Central memory CD4-positive, alpha-beta T cell (primary cell): ENCODE measurements at places on chromosomes 2 and 18.
A peak's percentile ranks its signal among the peaks of the same experiment; 100 is the strongest.

DNA sequence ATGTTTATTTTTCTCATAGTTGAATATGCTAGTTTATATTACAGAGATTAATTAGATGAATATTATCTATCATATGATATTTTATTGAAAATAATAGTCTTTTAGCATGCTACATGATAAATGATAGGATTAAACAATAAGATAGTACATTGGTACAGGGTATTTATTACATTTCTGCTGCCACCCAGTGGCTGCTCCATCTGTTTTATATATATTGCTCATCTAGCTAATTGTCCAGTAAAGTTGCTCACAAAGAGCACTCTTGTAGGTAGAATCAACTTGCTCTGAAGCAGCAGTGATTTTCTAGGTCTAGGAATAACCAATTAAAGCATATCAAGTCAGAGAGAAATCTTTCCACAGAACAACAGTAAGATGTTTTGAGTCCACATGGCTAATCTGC lies 183.3 kb downstream of the ASXL3 start:
- DNase-seq, result no peak

DNA sequence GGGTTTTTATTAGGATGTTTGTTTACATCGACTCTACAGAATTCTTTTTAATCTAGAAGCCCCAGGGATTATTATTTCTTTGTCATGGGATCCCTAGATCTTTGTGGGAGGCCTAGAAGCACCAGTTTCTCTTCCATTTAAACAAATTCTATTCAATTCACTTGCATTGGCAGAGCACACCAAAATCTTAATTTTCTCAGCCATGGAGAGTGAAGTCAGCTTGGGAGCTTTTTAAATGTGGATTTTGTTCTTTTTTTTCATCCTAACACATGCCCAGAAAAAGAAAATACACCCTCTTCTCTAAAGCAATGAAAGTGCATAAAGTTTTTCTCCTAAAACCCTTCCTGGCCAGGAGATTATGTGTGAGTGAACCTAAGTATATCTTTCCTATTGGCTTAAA lies 38.5 kb downstream of the CDCA7 start:
- no peak for DNase-seq

- no peak for DNase-seq
Observed at GRCh38 chr2:124395961-124396360, 370.9 kb downstream of the CNTNAP5 start.

GRCh38 chr18:35106013-35106844 lies 65.0 kb downstream of the MAPRE2 start:
- peak; percentile 9 for DNase-seq

DNA sequence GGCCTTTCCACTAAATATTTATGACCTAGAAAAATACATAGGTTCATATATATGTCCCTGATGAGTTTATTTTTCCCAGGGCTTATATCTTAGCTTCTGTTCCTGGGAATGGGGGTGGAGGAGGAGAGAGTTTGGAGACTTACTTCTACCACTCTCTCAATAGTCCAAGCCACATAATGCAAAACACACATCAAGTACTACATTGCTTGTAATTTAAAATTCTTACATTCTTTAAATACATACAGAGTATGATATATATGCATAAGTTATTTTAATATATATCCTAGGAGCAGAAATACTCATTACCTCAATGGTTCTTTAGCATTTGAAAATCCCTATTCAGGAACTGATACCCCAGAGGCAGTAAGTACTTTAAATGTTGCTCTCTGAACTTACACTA lies 73.2 kb upstream of the MYL1 start:
- DNase-seq, result no peak

DNA sequence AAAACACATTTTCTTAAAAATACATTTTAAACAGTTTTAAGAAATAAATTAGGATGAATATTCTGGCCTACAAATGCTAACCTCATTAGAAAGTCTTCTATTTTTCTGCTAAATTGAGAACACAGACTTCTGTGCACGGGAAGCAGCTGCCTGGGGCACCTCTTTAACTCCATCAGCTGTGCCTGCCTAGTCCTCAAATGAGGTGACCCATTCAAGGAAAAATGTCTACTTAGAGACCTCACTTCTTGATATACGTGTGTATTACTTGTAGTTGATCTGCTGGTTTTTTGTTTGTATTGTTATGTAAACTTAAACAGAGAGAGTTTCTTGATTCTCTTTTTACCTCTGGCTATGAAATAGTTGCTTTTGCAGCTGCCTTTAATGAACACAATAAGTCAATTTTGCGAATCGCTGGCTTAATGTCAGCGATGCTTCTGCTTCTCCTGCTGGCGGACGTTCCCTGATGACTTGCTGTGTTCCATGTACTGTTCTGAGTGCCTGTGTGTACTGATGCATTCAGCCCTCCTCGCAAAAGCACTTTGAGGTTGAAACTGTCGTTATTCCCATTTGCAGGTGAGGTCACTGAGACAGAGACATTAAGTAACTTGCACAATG lies 88.7 kb upstream of the TXNDC2 start:
- no peak for DNase-seq

- DNase-seq, result no peak
Observed at GRCh38 chr2:212392043-212392442, 146.6 kb downstream of the ERBB4 start.

DNA sequence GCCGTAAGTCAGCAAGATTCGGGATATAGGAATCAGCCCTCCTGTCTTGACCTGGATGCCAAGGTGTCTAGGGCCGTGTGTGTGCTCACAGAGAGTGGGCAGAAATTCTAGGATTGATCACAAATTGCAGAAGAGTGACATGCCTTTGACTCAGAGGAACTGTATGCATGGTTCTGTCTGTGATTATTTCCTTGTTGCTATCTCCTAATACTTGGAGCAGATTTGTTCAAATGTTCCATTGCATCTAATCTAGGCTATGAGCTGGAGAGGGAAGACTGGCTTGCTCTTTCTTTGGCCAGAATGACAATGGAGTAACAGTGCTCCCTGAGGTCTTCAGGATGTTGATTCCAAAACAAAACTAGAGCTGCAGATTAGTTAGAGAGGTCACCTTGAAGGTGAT lies 115.0 kb downstream of the EN1 start:
- no peak for DNase-seq

DNA sequence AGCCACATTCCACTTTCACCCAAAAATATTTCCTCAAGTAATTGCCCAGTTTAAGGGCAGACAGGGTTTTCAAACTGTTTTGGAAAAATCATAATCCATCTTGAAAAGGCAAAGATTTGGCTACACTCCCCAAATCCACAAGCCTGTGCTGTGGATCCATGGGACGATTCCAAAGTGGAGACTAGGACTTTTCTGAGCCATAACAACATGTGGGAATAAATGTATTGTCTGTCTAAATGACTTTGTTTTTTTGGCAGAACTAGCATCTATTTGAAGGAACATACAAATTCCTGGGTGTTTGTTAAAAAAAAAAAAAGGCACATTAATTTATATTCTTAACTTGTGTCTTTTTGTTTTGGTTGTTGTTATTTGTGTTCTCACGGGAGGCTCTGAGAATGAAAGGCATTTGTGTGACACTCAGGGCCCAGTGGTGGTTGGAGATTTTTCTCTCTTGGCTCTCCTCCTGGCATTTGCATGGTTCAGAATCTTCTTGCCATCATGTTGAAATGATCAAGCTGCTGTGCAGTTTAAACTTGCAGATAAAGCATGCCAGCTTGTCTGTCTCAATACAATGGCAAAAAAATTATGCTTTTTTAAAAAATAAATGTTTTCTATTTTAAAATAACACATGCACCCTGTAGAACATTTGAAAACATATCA lies 277.4 kb downstream of the EN1 start:
- no peak for DNase-seq

- no peak for DNase-seq
Observed at GRCh38 chr2:37688771-37689468, 17.5 kb upstream of the CDC42EP3 start.
